ENCODE measurements at places on chromosomes 5 and 9.

DNA sequence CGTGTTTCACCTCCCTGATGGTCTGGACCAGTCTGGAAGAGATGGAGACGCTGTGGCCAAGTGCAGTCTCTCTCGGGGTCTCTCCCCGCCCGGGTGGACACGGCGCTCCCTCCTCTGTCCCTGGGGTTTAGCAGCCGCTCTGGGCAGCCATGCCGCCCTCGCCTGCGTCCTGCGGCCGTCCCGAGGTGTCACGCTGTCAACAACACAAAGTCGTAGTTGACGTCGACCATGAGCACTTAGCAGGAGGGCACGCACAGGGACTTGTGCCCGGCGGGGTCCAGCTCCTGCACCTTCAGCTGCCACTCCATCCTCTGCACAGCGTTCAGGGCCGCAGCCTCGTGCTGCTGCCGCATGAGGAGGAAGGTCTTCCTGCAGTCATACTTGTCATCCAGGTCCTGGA lies 368.9 kb downstream of the CDH9 start:
- no peak for DNase-seq

DNA sequence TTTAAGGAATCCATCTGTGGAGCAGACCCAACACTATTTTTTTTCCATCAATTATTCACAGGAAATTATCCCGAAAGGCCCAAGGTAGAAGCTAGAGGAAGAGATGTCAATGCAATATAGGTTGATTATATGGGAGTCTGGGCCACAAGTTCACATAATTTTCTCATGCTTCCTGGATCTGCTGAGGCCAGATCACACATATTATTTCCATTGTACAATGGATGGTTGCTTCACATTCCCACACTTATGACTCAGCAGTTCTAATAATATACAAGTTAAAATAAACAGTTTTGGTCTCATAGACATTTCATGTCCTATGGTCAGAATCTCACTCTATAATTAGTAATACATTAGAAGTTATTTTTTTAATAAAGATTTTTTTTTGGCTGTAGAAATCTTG lies 66.0 kb upstream of the PTPRD start:
- no peak for DNase-seq

DNA sequence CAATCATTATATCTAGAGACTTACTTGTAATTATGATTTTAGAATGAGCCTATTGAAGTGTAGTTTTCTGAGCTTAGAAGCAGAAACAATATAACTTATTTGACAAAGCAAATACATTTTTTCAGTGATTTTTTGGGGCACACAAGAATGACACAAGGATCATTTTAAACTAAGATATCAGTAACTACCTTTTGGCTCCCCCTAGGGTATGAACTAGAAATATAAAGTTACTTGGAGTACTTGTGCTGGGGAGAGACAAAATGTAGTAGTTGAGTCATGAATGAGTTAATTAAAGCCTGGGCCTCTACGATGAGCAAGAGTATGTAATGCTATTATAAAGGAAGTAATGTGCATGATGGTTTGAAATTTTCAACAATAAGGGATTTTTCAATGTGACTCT lies 1244.1 kb upstream of the ACO1 start:
- no peak for DNase-seq

DNA sequence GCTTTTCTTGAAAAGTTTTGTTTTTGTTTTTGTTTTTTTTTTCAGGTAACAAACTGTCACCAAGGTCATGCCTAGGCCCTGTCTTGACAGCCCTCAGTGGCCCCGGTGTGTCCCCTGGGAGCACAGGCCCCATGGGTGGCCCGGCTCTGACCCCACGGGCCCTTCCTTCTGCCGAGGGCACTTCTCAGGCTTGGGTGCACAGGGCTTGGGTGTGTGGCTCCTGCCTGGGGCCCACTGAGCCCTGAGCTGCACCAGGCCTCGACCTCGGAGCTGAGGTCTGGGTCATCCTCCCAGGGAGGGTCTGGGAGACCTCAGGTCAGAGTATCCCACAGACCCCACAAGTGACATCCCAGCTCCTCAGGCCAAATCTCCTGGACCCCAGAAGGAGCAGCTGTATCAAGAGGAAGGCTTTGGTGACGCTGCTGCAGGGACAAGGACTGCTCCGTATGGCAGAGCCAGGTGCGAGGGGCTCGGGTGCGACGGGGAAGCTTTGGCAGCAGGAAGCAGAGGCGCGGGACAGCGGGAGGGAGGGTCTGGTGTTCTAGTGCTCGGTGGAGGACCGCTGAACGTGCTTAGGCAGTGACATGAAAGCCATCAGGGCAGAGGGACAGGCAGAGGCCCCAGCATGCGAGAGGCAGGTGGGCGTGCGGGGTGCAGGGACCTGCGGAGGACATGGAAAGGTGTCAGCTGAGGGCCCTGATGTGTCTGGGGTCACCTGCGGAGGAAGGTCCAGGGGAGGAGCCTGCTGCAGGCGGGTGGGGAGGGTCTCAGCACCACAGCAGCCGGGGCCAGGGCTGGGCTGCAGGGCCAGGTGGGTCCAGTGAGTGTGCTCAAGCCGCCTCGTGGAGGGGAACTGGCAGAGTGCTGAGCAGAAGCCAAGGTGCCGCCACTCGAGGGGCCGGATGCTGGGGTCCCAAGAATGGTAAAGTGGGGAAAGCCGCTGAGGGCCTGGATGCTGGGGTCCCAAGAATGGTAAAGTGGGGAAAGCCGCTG lies 18.4 kb upstream of the SLC9A3 start:
- DNase-seq: peak; percentile 40

DNA sequence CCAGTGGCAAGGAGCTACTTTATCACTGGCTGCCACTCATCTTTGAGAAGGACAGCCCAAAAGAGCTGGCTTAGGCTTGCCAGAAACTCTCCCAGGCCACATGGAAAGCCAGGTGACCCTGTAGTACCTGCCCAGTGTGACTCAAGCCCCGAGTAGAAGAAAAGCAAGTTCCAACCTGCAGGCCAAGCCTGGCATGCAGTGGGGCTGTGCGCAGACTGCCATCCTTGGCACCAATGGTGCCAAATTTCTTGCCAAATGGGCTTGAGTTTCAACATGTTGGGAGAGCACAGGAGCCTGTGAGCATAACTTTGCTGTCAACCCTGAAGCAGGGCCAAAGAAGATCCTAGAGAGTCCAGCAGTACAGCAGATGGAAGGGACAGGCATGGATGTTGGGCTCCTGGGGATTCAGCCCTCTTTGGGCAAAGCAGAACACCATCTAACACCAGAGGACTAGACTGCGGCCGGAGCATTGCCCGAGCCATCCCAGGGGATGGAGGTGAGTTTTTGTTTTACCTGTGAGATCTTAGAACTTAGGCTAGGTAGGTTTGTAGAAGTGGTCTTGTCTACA lies 27.3 kb upstream of the SHB start:
- no peak for DNase-seq

DNA sequence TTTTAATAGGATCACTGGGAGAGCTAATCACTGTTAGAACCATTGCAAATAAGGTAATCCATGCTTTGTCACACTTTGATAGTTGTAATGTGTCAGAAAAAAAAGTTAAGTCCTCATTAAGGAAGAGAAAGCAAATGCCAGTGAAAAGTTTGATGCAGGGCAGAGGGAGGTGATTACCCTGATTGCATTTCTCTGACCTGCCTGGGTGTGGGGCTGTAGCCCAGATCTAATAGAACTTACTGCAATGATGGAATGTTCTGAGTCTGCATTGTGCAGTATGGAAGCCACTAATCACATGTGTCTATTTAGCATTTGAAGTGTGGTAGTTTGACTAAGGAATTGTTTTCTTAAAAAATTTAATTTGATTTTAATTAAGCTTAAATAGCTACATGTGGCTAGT lies 202.7 kb downstream of the ATP10B start:
- no peak for DNase-seq

DNA sequence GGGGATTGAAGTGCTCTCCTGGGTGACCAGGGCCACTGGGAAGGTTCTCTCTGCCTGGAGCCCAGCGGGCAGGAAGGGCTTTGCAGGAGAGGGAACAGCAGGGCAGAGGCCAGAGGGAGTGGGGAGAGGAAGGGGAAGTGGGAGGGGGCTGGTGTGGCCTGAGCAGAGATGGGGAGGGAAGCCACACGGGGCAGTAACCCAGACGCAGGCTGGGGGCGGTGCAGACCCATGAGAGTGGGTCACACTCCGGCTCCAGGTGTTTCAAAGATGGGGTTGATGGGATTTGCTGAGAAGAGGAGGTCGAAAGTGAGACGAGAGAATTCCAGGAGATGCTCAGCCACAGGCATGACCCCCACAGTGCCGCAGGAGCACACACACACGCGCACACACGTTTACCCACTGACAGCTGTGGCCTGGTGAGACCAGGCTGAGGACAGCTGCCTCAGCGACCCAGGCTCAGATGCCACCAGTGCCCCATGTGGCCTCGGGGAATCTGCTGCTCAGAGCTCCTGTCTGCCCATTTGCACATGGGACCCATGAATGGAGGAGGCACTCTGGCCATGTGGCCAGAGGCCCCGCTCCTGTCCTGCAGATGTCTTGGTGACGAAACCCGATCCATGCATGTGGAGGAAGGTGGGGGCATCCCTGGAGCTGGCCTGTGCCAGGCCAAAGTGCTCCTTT lies 32.7 kb upstream of the FCN2 start:
- DNase-seq: no peak

DNA sequence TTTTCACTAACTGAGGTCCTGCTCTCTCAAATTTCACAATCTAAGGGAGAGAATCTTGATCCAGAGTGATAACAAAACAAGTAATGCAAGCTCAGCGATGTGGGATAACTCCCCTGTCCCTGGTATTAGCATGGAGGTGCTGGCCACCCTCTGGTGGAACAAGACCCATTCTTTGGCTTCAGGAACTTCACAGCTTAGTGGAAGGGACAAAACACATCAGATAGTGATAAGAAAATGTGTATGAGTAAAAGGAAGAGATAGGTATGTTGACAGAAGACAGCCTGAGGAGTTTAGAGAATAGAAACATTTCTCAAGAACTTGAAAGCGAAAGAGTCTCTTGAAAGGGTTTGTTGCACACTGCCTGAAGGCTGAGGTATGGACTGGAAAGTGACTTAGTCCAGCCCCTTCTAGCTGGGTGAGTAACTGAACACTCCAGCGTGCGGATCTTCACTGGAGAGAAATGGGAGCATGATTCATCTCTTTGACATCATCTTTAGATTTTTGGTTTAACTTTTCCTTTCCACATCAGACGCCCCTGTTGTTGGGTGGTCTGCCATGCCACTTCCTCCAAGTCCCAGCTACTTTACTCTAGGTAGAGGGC lies 25.4 kb upstream of the ZSWIM6 start:
- no peak for DNase-seq

DNA sequence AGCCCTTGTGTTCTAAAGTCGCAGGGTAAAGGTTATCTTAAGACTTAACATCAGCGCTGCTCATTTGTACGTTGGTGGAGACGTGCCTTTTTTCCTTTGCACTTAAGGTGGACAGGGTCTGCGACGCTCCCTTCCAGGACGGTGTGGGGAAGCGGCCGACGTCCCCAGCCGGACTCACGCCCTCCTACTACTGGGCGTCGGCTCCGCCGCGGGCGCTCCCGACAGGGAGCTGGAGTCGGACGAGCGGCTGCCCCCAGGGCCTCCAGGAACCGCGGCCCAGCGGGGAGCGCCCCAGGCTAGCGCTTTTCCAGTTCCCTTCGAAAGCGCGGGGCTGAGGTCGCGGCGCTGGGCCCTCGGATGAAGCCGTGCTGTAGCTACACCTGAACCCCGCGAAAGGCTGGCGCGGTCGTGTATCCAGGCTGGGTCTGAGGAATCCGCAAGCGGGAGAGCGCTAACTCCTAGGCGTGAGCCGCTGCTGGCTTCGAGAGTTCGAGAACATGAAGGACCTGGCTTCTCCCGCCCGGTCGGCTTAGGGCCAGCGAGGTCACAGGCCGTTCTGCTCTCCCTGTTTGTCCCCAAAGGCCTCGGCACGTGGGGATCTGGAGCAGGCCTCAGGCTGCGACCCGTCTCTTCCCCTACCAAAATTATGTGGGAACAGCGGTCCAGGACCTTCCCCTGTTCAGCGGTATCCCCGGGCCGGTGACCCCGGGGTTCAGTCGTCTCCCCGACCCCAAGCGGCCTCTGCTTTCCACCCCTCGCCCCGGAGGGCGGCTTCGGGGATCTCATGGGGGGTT lies 3.8 kb upstream of the DMRT3 start:
- DNase-seq: no peak

- no peak for DNase-seq
Measured at GRCh38 chr5:162037431-162037830, 30.1 kb upstream of the GABRG2 start.

DNA sequence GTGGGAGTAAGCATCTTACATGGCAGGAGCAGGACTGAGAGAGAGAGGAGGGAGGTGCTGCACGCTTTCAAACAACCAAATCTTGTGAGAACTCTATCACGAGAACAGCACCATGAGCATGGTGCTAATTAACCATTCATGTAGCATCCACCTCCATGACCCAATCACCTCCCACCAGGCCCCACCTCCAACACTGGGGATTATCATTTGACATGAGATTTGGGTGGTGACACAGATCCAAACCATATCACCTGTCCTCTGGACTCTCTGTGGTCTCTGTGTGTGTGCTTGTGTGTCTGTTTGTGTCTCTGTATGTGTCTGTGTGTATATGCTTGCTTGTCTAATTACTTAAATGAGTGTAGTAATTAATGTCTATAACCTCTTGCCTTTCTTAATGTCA lies 31.1 kb downstream of the SEC61B start:
- DNase-seq: no peak

GRCh38 chr5:5144441-5144840 lies 4.3 kb downstream of the ADAMTS16 start:
- no peak for DNase-seq

GRCh38 chr5:51378448-51379330 lies 4.6 kb upstream of the ISL1 start:
- DNase-seq: no peak

GRCh38 chr9:81634915-81635516 lies 54.3 kb downstream of the TLE1 start:
- DNase-seq: no peak

DNA sequence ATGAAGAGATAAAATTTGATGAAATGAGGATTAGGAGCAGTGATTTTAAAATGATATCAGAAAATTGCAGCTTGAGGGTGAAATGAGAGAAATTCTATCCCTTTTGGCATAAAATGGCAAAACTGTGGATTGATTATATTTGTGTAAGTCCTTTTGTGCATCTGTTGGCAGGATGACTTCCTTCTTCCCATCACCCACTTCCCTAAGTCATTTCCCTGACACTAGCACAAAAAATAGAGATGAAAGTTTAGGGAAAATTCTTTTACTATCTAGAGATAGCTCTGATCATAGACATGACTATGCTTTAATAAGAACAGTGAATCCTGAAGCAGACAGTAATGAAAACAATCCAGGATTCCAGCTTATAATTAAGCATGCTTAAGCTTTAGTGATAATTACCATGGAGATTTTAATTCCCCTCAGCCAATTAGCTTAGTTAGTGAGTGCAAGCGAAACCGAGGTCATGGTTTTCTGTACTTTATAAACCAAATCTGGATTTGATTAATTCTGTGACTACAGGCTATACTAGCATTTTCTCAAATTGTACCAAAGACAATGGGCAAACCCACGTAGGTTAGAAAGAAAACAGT lies 163.6 kb upstream of the TARS1 start:
- DNase-seq: no peak

- no peak for DNase-seq
Measured at GRCh38 chr5:35202319-35203111, 27.8 kb downstream of the PRLR start.

DNA sequence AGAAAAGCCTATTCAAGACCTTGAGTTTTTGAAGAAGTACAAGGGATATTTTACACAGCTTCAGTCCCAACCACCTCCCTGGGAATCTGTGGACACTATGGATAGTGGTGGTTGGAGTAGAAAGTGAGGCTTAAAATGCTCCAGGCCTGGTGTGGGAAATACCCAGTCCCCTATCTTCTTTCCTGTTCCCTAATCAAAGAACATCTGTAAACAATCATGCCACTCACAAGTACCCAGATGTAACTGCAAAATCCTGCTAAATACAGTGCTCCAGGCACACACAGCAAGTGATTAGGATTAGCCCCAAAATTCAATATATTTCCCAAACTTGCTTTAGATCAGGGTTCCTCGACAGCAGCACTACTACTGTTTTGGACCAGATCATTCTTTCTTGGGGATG lies 46.0 kb upstream of the TMEM215 start:
- no peak for DNase-seq

Measured in dorsolateral prefrontal cortex (tissue), 122 donors.